ENCODE measurements at places on chromosomes 2 and 18.

DNA sequence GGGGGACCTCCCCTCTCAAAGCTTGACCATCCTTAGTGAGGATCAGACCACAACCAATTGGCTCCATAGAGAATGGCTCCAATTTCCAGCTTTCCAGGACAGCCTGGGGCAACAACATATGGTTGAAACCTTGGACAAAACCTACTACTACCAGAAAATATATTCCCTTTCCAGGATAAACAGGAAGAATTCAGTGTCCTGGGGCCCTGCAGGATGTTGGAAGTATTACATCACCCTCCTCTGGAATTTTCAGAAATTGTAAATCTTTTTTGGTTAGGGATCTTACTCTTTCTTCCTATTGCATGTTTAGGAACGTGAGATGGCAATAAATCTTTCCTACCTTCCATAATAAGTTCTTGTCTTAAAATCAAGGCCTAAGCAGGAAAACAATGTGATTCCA, 158.9 kb upstream of the MEIS1 start:
- no peak for DNase-seq

DNA sequence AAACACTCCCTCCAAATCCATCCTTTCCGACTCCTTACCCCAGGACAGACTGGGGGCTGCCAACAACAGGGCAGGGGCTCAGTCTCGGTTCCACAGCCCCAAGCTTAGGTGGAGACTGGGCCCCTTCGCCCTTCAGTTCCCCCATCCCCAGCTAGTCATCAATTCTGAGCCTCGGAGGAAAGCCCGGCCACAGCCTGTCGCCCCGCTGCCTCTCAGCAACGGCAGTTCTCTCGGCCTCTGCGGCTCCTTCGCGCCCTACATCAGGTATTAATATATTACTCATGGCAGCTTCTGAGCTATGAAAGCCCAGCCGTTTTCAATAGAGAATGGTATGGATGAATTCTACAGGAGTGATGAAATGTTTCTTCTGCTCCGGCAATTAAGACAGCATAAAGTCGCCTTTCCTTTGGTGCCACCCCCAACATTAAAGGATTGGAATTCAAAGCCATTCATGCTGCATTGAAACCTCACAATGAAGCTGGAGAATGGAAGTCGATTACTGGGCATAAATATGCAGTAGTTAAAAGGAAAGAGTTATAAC, 2.8 kb downstream of the HDAC4 start:
- DNase-seq = no peak

DNA sequence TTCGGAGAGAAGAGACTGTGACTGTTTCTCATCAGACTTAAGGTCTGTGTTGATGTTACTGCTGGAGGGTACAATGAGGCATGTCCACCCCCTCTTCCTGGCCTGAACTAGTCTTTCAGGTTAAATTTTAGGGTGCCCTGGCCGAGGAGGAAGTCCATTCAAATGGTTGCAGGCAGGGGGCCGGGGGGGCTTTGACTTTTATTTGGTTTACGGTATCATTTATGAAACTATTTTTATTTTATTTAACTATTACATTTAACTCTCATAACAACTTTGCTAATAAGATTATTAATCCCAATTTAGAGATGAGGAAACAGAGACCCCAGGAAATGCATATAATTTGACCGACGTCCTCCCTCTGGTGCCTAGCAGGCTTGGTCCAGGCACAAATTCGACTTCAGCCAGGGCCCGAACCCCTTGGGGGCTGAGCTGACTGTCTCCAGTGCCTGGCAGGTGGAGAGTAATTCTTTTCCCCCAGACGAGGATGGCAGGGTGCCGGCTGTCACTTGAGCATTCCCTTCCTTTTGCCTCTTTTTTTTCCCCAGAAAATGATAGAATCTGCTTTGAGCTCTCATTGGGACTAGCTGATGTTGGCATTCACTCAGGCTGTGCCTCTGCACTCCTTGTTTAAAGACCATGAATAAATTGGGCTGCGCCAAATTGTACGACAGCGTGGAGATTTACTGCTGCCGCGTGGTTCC, 255.3 kb upstream of the SALL3 start:
- DNase-seq = no peak

GRCh38 chr2:142254031-142254430, 123.2 kb upstream of the LRP1B start:
- no peak for DNase-seq

- DNase-seq = no peak
These were observed 261.0 kb downstream of the TPGS2 start for GRCh38 chr18:36567800-36568199.

DNA sequence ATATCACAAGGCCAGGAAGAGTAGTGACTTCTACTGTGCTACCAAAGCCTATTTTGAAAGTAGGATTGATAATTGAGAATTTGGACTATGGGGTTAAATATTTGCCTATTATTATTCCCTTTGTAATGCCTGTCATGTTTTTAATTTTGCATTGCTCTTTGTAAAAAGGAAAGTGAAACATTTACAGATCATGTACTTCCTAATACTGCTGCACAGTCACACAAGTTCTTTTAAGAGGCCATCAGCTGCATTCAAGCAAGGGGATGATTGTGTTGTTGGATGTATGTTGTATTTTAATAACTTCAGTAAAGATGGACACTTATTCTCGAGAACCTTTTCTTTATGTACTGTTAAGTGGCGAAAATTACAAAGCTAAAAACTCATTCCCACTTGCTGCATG, 70.1 kb downstream of the PLEKHA3 start:
- no peak for DNase-seq

DNA sequence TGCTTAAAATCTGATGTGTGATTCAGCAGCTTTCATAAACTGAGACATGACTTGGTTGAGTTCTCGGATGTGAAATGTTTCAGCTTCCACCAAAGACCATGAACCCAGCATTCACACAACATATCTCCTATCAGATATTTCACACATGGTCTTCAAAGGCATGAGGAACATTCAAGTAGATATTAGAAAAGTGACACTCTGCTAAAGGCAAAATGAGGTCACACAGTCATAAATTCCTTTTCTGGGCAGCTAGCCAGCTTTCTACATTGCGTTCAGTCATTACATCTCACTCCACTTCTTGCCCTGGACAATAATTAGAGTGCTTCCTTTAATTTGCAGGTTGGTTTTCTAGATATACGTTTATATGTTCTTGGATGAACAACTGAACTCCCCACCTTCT, 96.7 kb downstream of the GAREM1 start:
- DNase-seq = no peak

DNA sequence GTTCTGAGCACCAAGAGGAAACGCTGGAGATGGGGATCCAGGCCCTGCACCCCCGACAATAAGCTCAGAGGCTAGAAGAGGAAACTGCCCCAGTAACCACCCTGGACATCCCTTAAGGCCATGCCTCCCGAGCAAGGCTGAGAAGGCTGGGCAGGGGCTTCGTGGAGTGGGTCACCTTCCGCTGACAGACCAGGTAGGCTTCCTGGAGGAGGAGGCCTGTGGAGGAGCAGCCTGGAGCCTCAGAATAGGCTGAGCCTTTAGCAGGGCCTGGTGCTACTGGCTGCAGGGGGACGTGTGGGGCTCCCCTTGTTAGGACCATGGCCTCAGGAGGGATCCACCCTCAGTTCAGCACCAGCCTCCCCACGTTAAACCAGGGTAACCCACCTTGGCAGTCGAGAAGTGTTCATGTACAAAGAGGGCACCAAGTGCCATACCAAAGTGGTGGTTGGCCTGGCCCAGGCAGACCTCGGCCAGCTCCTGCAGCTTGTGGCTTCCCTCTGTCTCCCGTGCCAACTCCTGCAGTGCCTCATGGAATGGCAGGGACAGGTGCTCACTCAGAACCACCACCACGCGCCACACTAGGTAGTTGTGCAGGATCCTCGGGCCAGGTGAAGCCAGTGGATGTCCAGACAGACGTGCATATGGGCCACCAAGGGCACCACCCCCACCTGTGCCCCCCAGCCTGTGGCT, 28.5 kb upstream of the ALPP start:
- no peak for DNase-seq

- no peak for DNase-seq
These were observed 84.1 kb downstream of the INO80D start for GRCh38 chr2:206001912-206002311.

DNA sequence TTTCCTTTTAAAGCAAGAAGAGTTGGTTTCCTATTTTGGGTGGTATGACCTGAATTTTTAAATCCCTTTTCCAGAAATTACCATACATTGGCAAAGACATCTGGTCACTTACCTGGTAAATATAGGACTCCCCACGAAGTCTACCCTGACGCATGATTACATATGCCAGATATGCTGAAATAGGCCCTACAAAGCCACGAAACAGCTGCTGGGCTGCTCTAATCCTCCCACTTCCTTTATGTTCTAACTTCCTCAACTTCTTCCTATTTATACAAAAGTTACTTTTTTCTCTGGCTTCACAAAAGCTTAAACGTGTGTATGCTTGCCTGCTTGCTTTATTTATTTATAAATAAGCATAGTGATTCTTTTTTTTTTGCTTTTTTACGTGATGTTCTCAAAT, 186.0 kb upstream of the EPHA4 start:
- DNase-seq = no peak

Measured in activated CD4-positive, alpha-beta T cell treated with anti-CD3 and anti-CD28 coated beads for 24 hours (primary cell).